Heart left ventricle (tissue), 16 donors: ENCODE measurements at places on chromosomes 7 and 10. TPM values are rescaled to one million over a fixed set of nuclear protein-coding genes. Genes with fewer than 3 reads are reported as not detected.

DNA sequence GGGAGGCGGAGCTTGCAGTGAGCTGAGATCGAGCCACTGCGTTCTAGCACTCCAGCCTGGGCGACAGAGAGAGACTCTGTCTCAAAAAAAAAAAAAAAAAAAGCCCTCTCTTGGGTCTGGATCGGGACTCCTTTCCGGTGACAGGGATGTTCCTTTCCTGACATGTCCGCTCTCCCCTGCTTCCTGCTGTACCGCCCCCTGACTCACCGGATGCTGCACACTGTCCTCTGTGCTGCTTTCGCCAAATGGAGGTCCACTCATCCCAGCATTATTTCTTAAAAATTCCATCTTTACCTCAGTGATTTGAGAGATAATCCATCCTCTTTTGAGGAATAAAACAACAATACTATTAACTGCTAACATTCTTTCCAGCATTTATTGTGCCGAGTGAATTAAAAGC is 113.8 kb upstream of the EEPD1 start:
- no peak for DNase-seq

- DNase-seq = no peak
These were observed 4.5 kb downstream of the CYP26C1 start for GRCh38 chr10:93064874-93065660.

DNA sequence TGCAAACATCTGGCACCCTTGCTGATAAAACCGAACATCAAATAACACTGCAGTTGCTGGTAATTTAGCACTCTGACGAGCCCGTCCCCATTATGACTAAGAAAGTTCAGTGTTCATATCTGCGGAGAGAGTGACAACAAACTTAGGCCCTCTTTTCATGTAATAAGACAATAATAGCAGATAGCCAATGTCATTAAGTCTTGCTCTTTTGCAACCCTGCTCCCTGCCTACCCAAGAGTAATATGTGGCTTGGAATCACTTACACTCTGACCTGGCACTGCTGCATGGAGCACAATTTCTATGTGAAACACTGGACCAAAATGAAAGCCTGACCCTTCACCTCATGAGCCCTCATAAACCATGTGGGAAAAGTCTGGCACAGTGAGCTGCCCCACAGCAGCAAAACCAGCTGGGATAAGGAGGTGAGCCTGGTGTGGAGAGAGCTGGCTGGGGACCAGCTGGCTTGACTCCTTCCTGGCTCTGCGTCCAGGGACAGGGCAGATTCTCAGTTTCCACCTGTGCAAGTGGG is 86.5 kb downstream of the HIPK2 start:
- peak; percentile 81 for DNase-seq

- no peak for DNase-seq
These were observed 785.4 kb downstream of the IPMK start for GRCh38 chr10:57482259-57482658.

DNA sequence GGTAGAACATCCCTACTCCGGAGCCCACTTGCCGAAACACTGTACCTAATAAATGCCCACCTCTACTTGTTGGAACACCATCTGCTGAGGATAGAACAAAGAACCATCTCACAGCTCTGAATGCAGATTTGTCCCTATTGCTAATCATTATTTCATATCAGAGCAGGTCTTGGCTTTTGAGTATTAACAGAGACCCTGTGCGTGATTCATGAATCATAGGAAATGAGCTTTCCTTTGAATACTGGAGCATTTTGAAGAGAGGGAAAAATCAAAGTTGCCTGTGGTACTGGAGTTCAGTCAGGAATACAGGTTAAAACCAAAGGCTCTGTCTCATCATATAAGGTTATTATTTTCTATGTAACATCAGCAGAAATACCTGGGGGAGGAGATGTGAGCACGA is 1132.3 kb downstream of the XPNPEP1 start:
- DNase-seq = no peak

DNA sequence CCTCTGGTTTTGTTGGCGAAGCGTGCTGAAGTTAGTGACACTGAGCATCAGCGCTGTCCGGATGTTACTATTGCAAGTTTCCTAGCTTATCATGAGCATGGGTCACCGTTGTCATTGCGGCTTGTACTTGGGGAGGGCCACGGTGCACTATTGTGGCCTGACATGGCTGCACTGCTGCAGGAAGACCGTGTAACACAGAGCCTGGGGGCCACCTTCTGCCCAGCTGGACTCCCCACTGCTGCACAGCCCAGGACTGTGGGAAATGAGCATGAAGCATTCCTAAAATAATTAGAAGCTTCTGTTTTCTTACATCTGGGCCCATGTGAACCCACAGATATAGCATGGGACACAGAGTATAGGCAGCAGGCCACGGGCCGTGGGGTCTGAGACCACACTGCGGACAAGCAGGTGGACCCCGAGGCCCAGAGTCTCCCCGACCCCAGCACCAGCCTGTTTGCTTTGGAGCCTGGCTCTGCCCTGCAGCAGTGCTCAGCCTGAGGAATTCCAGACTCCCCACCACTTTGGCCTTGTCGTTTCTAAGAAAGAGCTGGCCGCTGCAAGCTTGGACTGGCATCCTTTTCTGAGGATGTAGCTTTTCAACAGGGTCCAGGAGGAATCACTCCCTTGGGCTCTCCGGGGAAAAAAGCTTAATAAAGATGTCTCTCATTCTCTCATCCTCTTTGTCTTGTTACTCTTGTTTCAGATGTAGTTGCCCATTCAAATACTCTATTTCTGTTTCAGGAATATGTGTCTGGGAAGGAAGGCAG is 179.2 kb downstream of the CCDC3 start:
- no peak for DNase-seq

Gene ANKRD2
- total RNA-seq = 517 TPM

Gene SPDYE2
- not detected for total RNA-seq
